Bone marrow (tissue), 2 donors: ENCODE measurements at places on chromosomes 13 and 19.

- DNase-seq, result no peak
Measured at GRCh38 chr13:67635754-67636153, 405.6 kb upstream of the PCDH9 start.

- DNase-seq, result no peak
Measured at GRCh38 chr13:43822969-43823368, 36.2 kb upstream of the ENOX1 start.

GRCh38 chr19:17092696-17093095 lies 17.1 kb downstream of the MYO9B start:
- DNase-seq, result no peak

DNA sequence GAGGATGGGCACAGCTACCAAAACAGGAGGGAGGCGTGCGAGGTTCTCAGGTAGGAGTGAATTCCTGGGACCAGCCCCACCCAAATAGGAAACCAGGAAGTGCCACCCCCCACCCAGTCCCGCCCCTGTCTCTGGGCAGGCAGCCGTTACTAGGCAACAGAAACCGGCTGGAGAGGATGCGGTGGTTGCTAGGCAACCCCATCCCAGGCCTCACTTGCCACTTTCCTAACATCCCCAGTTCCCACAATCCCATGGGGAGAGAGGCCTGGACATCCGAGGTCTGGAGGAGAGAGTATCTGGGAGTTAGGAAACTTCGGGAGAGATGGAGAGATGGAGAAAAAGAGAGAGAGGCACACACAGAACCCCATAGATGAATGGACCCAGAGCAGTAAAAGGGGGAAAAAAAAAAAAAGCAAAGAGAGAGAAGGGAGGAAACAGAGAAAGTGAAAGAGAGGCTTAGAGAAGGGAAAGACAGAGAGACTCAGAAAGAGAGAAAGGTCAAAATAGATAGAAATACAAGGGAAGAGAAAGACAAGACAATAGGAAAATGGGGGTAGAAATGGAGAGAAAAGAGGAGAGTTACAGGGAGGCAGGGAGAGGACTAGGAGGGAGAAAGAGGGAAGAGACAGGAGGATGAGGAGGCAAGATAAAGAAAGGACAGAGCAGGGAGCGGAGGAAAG lies 3.8 kb downstream of the GRIK5 start:
- no peak for DNase-seq

- DNase-seq, result no peak
Measured at GRCh38 chr13:51524312-51524711, 60.0 kb upstream of the WDFY2 start.

- no peak for DNase-seq
Measured at GRCh38 chr13:77230560-77230959, 96.3 kb downstream of the MYCBP2 start.

GRCh38 chr13:39876258-39876657 lies 220.8 kb downstream of the COG6 start:
- DNase-seq, result no peak

- DNase-seq, result no peak
Measured at GRCh38 chr19:41219924-41220567, 1.0 kb downstream of the AXL start.

DNA sequence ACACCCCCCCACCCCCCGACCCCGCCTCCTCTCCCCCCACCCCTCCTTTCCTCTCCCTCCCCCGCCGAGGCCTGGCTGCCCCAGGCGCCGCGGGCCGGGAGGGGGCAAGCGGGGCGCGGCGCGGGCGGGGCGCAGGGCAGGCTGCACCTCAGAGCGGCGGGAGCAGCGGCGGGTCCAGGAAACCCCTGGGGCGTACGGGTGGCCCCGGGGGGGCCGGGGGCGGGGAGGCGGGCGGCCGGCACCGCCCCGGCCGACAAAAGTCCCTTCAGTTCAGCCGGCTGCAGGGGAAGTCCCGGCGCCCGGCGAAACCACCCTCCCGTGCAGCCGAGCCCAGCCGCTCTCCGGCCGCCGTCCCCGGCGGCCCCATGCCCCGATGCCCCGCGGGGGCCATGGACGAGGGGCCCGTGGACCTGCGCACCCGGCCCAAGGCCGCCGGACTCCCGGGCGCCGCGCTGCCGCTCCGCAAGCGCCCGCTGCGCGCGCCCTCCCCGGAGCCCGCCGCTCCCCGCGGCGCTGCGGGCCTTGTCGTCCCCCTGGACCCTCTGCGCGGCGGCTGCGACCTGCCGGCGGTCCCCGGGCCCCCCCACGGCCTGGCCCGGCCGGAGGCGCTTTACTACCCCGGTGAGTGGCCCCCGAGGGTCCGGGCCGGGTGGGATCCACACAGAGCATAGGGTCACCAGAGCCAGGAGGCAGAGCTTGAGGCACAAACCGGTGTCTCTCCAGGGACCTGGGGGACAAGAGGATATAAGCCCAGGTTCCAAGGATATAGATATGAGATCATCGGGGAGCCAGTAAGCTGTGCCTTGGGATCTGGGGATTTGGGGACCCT lies at the start of gene BCL3:
BCL3 (plus strand) TSS at position 283 of the 829 bp plus-strand sequence; CDS start at position 366, 83 bp downstream.
- DNase-seq, result peak; percentile 84

- DNase-seq, result no peak
Measured at GRCh38 chr19:35264268-35265125, 4.3 kb upstream of the USF2 start.

- DNase-seq, result no peak
Measured at GRCh38 chr19:16285769-16286498, 38.7 kb upstream of the KLF2 start.

DNA sequence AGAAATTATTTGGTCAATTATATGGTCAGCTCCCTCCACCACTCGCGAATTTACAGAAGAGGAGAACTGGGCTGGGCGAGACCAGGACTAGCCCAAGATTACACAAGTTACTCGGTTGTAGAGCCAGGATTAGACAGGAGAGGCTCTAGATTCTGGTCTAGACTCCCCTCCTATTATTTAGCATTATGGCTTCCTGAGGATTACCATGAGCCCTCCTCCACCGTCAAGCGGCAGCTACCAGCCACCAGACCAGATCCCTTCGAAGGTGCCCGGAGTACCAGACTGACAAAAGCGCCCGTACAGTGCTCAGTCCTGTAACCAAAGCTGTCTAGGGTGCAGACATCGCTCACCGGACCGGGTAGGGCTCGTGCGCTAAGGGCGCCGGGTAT lies 497 bp upstream of the MLNR start:
- DNase-seq, result no peak

DNA sequence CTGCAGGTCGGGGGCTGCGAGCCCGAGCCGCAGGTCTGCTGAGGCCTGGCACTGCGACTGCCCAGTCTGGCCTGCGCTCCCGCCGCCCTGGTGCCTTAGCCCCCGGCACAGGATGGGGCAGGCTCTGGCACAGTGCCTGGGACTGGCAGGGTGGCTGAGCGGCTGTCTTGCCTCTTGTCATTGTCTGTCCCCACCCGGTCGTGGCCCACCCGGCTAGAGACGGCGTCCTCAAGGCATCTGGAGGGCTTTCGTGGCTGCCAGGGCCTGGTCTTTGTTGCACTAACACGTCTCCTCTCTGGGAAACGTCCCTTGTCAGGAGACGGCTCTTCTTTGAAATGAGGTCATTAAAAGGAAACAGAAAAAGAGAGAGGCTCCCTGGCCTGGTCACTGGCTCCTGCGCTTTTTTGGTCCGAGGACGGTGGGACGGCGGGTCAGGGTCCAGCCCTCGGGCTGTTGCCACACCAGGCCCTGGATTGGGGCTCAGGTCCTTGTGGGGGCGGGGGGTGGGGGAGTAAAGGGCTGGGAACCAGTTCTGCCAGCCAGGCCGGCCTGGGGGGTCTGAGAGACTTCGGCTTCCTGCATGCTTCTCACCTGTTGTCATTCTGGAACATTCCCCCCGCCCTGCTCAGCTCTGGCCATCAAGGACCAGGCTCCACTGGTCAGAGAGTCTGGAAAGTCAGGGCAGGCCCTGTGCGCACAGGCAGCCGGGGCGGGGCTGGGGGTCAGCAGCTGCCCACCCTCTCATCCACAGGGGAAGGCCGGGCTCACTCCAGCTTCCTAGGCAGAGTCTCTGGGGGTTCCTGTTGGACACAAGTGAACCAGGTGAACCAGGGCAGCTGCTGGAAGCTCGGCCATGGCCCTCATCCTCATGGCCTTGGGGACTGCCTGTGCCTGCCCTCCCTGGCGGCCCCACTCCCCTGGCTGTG lies 6.2 kb upstream of the ZNF554 start:
- no peak for DNase-seq

GRCh38 chr13:97978651-97979050 lies 25.2 kb downstream of the IPO5 start:
- no peak for DNase-seq

GRCh38 chr19:6055013-6055795 lies 55.1 kb downstream of the RFX2 start:
- no peak for DNase-seq

- DNase-seq, result peak; percentile 63
Measured at GRCh38 chr19:9323557-9323918, 441 bp upstream of the ZNF559 start.

- DNase-seq, result no peak
Measured at GRCh38 chr19:31109636-31110035, 239.6 kb downstream of the TSHZ3 start.

DNA sequence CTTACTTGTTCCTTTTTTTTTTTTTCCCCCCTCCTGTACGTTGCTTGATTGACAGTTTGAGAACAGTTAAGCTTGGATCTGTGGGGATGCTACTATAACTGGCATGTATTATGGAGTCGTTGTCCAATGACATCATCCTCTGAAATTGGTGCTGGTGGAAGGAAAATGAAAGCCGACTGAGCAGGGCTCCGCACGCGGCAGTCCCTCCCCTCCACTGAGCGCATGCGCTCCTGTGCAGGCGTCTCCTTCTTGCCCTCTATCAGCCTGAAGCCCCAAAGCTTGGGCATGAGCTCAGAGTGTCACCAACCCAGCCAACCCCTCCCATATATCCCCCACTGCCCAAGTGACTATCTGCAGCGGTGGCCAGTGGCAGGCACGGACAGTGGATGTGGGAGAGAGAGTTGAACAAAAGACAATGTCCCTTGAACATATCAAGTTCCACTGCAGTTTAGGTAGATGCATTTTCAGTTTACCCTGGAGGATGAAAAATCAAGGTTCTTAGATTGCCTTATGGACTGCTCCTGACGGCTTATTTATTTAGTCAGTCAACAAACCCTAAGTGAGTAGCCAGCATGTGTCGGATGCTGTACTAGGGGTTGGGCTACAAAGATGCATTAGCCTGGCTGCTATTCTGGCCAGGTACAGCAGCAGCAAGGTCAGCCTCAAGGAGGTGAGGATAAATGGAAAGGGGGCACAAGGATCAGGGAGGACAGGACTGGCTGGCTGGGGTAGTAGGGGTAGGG lies 20.8 kb downstream of the MBNL2 start:
- DNase-seq, result no peak
